ENCODE measurements at places on chromosomes 7 and 10.
A peak's percentile ranks its signal among the peaks of the same experiment; 100 is the strongest.

- DNase-seq = no peak
These were observed 71.1 kb upstream of the SDK1 start for GRCh38 chr7:3229904-3230470.

GRCh38 chr10:109866168-109866994, 56.9 kb downstream of the XPNPEP1 start:
- peak; percentile 4 for DNase-seq

- peak; percentile 17 for DNase-seq
These were observed 178.1 kb downstream of the ADAM12 start for GRCh38 chr10:126210051-126210651.

DNA sequence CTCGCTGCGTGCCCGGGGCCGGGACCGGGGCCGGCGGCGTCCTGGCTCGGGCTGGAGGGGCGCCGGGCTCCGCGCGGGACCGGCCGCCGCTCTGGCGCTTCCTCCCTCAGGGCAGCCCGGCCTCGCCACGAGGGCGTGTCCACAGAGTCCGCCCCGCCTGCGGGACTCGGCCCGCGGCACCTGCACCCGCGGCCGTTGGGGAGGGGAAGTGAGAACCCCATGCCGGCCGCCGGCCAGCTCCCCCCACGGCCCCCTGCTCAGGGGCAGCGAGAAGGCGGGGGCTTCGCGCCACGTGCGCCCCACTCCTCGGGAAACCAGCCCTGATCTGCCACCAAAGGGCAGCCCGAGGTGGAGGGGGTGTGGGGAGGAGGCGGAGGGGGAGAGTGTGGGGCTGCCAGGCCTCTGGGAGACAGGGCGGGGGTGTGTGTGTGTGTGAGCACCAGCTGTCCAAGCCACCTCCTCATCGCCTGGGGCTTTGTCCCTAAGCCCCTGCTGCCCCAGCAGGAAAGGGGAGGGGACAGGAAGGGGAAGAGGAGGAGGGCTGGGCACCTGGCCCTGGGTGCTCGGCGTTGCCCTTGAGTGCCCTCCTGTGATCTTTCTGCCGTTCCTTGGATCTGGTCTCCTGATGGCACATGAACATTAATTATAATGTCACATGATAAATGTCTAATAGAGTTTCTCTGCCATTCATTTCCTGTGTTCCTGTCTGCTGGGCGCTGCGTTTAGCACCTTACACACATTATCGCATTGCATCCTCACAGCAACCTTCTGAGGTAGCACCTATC, at the start of gene PIK3AP1:
PIK3AP1 (minus strand) TSS at position 93 of the 785 bp plus-strand sequence. CDS start 120 bp downstream, outside the sequence.
- DNase-seq = no peak

DNA sequence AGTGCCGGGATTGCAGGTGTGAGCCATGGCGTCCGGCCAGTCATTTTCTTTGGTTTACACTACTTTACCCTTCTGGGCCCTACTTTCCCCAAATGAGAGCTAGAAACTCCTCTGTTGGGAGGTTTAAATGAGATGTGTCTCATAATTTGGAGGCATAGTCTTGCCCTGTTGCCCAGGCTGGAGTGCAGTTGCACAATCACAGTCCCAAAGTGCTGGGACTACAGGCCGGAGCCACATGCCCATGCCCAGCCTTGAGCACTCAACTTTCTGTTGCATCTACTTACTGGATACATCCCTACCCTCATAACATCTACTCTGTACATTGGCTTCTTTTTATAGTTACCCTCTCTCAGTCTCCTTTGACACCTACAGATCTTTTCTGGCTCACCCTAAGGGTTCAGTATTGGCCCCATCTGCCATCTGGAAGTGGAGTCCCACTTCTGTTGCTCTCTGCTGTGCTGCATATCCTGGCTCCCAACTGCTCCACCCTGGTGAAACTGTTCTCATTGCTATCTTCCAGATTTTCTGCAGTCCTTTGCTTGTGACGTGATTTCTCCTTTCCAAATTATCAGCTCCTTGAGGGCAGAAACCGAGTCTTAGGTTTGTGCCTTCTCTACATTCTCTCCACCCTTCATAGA, 8.4 kb downstream of the EIF4H start:
- no peak for DNase-seq

GRCh38 chr7:81743201-81743600, 26.6 kb downstream of the HGF start:
- no peak for DNase-seq

DNA sequence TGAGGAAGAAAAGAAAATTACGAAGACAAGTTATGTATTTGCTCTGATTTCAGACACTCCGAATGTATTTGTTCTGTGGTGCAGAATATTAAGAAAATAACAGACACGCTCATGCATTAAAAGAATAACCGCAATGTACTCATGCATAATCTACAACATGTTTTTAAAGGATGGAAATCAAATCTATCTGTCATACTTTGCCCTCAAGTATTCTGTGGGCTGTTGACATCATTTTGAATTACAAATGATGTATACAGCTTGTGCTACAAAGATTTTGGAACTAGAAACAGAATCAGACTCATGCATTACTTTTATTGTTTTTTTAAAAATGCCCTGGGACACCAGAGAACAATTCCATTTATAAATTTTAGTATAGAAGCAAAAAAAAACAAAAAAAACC, 69.9 kb downstream of the APBB1IP start:
- no peak for DNase-seq

- no peak for DNase-seq
These were observed 113.9 kb downstream of the ABLIM1 start for GRCh38 chr10:114544045-114544659.

- no peak for DNase-seq
These were observed 14.9 kb downstream of the CREB3L2 start for GRCh38 chr7:137987018-137987349.

- DNase-seq = no peak
These were observed 436.4 kb downstream of the TCERG1L start for GRCh38 chr10:130875116-130875515.

- DNase-seq = peak; percentile 18
These were observed 49.5 kb upstream of the PPP2R2D start for GRCh38 chr10:131851346-131851745.

- DNase-seq = peak; percentile 7
These were observed 40.5 kb downstream of the PAPSS2 start for GRCh38 chr10:87700031-87700796.

GRCh38 chr10:121751191-121751760, 153.0 kb upstream of the FGFR2 start:
- no peak for DNase-seq

GRCh38 chr10:58436071-58436470, 50.9 kb downstream of the TFAM start:
- DNase-seq = peak; percentile 54

DNA sequence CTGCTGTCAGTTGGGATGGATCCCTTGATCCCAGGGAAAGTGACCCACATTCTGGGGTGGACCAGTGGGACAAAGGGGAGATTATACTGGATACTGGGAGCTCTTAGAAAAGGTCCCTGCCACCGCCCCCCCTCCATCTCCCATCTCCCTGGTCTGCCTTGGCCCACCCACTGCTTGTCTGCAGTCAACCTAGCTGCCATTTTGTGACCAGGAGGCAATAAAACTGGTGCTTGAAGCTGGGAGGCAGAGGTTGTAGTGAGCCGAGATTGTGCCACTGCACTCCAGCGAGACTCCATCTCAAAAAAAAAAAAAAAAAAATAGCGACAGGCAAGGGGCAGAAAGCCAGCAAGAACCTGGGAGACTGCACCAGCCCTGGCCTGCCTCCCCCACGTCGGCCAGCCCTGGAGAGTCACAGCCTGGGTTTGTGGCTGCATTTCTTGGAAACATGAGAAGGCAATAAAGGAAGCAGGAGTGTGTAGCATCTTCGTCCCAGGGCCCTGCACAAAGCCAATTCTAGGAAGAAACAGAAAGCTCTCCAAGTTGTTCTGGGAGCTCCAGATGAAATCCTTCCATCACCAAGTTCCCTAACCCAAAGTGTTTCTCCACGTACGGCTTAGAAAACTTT, 4.7 kb upstream of the ARPC1B start:
- no peak for DNase-seq

DNA sequence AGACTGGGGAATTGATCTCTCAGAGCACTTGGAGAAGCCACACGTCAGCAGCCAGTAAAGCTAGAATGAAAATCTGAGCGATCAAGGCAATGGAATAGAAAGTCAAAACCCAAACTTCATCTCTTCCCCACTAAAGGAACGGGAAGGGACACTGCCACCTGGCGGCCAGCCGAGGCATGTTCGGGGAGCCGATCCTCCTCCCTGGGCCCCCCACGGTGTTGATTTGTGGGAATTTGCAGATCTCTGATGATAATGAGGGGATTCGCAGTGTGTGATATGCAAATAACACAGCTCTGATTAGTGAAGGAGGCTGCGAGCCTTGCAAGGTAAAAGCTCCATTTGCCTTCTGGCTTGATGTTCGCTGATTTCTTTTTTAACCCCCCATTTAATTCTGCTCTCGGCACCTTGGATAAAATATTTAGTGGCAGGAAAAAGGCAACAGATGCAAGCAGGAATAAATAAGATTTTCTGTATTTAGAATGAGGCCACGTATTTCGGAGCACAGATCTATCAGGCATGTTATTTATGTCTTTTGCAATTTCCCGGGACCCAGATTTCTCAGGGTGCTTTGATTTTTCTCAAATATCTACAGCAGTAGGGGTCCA, 258.6 kb downstream of the PAXIP1 start:
- DNase-seq = peak; percentile 59

DNA sequence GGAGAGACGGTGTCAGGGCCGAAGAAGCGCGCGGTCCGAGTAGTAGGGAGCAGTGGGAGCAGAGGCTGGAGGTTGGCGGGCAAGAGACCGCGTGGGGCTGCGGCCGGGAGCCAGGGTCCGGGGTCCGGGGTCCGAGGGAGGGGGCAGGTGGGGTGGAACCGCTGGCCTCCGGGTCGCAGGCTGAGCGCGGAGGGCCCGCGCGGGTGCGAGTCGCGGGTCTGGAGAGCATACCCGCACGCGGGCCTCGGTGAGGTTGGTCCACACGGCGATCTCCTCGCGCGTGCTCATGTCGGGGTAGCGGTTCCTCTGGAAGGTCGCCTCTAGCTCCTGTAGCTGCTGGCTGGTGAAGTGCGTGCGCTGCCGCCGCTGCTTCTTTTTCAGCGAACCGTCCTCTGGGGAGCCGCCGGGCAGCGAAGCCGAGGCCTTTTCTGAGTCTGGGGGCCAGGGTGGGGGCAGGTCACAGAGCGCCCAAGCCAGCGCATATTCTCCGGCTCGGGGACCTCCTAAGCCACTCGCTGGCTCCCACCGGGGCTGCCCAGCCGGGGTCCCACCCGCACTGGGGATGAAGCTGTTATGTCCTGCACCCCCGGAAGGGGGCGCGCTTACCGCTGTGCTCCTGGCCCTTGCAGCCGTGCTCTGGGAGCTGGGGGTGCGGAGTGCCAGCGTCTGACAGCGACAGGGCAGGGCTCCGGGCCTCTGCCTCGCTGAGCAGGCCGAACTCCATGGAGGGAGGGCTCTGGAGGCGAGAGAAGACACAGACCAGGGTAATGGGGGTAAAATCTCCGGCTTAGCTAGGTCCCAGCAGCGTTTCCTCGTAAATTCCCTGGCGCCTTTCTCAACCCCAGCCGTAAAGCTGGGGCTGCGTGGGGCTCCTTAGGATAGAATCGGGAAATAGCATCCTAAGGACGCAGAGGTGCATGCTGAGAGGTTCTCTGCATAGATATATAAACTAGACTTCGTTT, 5.5 kb downstream of the ELOVL3 start:
- DNase-seq = no peak

DNA sequence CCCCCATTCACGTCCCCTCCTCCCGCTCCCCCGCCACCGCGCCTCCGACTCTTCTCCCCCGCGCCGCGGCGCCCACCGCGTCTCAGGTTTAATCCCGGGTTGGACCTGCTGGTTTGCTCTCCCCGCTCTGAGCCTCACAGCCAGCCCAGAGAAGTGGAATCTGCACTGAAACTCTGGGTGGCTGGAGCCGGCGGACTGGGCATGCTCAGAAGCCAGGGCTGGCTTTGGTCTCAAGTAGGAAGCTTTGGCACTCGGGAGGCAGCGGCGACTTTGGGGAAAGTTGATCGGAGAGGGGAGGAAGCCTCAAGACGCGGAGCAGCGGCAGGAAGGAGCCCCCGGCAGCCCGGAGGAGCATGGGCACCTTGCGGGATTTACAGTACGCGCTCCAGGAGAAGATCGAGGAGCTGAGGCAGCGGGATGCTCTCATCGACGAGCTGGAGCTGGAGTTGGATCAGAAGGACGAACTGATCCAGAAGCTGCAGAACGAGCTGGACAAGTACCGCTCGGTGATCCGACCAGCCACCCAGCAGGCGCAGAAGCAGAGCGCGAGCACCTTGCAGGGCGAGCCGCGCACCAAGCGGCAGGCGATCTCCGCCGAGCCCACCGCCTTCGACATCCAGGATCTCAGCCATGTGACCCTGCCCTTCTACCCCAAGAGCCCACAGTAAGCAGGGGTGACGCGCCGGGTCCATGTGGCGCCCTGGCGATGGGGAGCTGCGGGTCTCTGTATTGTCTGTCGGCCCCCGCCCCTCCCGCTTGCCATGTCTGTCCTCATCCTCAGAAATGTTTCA, at the start of gene PRKG1:
PRKG1 (plus strand) TSS at position 250 of the 791 bp plus-strand sequence.
- DNase-seq = peak; percentile 15
